ENCODE measurements at places on chromosomes 3 and 15.

GRCh38 chr3:148643389-148643840 lies 54.3 kb upstream of the AGTR1 start:
- DNase-seq = no peak

DNA sequence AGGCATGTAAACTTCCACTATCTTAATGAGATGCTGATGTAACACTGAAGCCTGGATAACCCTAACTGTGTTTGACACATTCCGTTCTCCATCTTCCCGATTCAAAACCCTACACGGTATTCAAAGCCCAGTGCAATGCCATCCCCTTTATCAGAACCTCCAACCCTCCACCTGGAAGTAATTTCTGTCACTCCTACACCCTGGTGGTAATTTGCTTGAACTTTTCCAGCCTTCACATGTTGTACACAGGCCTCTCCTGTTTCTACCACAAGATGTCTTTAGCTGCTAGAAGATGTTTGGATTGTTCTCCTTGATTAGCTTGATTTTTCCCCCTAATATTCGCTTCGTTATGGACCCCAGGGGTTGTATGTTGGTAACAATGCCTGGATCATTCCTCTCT lies 208.9 kb downstream of the CHST2 start:
- DNase-seq = no peak

GRCh38 chr3:80187981-80188380 lies 420.2 kb upstream of the ROBO1 start:
- DNase-seq = no peak

GRCh38 chr15:68787609-68788263 lies 33.0 kb downstream of the ANP32A start:
- no peak for DNase-seq

- DNase-seq = no peak
Measured at GRCh38 chr3:172103724-172104123, 64.3 kb downstream of the FNDC3B start.

DNA sequence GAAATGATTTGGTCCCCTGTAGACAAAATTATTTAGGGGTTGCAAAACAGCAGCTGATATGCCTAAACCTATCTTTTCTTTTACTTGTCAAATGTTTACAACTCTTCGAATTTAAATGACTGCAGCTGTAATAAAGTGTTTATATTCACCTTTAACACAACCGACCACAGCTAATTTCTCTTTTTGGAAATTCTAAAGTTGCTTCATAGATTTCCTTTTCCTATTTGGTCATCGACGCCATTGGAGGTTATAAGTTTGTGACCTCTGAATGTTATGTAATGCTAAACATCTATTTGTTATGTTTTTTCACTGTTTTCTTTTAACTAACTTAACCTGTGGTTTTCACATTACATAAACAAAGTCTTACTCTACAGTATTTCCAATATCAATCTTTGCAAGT lies 1094.9 kb upstream of the EPHA6 start:
- DNase-seq = no peak

DNA sequence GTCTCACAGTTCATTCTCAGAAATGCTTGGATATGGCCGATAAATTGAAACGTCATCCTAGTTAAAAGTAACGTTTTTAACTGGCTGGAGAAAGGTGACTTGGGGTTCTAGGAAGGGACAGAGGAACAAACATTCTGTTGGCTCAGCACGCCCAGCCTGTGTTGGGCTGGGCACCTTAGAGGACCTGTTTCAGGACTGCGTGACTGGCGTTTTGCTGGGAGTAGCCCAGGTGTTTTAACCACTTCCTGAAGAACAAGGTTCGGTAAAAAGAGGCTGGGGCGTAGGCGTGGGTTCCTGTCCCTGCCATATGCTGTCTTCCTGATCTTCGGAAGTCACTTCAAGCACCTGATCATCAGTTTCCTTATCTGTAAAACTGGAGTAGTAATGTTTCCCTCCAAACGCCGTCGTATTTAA lies 1.1 kb upstream of the TLNRD1 start:
- DNase-seq = no peak

GRCh38 chr15:35679186-35679585 lies 133.2 kb upstream of the DPH6 start:
- no peak for DNase-seq

GRCh38 chr3:24047513-24047912 lies 102.4 kb downstream of the NR1D2 start:
- no peak for DNase-seq

- no peak for DNase-seq
Measured at GRCh38 chr15:99187936-99188335, 61.4 kb downstream of the TTC23 start.

DNA sequence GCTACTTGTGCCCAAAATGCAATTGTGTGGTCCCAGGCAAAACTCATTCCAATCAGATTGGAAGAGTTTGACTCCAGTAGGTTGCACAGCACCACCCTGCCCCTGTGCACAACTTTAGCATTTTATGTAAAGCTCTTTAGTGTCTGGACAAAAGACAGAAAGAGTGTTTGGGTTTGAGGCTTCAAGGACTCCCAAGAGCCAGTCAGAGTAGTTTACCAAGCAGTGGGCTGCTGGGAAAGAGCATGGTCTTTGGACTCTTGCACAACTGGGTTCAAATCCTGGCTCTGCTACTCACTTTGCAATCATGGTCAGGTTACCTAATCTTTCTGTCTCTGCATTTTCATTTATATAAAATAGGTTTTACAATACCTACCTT lies 75.8 kb upstream of the UMPS start:
- DNase-seq = no peak

DNA sequence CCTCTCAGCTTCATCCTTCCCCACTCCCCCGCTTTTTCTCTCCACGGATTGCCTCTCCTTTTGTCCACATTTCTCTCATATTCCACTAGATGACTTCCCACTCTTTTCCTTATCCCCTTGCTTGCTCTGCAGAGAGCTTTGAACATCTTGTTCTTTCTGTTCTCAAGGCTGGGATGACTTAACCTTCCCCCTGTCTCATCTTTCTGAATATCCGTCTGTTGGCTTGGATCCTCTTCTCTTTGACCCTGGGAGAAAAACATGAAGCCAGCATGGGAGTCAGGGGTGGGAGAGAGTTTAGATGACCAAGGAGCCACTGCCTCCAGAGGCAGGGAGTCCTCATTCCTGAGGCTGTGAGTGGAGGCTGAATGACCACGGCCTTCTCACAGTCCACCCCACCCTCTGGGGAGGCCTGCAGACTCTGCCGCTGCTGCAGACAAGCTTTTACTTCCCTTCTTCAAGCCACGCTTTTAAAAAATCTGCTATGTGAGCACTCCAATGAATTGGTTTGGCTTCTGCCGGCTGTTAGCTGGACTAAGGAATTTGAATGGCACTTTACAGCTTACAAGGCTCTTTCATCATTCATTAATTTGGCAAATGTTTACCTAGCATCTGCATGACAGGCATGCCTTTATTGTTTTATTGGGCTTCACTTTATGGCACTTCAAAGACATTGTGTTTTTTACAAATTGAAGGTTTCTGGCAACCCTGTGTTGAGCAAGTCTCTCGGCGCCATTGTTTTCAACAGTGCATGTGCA lies 111.6 kb upstream of the SLC6A6 start:
- DNase-seq = no peak

- no peak for DNase-seq
Measured at GRCh38 chr3:43970920-43971319, 270.8 kb upstream of the TOPAZ1 start.

DNA sequence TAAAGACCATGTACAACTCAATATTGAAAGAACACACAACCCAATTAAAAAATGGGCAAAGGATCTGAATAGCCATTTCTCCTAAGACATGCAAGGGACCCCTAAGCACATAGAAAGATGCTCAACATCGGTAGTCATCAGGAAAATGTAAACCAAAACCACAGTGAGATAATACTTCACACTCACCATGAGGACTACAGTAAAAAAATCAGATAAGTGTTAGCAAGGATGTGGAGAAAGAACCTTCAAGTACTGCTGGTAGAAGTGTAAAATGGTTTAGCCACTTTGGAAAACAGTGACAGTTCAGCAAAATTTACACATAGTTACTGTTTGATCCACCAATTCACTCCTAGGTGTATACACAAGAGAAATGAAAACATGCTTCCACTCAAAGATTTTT lies 30.1 kb upstream of the XIRP1 start:
- no peak for DNase-seq

DNA sequence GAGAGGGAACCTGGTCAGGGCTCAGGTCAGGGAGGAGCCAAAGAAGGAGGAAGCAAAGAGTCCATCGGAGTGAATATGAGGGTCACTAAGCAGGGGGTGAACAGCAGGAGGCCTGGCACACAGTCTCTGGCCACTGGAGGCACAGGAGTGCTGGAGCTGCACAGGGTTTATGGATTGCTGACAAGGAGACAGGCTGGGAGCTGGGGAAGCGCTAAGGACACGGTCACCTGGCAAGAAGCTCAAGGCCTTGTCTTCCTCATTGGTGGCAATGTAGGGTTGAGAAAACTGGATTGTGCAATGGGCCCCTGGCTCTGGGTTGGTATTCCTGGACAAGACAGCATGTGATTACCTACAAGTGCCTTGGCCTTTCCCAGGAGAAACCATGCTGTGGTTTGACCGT lies 5.8 kb upstream of the CAMP start:
- no peak for DNase-seq

- no peak for DNase-seq
Measured at GRCh38 chr3:159378396-159379194, 576.7 kb downstream of the MFSD1 start.

DNA sequence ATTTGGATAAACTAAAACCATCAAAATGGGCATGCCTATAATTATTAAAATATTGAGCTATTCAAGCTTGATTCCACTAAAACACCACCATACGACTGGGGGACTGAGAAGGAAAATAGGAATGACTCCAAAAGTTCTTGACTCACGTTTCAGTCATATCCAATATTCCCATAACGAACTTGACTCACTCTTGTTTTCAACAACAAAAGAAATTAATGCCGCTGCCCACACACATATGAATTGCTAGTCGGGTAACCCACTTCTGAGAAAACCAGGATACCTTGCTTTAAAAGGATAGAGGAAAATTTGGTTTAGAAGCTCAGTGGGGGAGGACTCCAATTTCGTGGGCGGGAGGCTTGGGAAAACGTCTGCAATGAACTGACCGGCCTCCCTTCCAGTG lies 5.2 kb downstream of the HTR3C start:
- no peak for DNase-seq

GRCh38 chr3:110905121-110905520 lies 166.5 kb upstream of the NECTIN3 start:
- no peak for DNase-seq

DNA sequence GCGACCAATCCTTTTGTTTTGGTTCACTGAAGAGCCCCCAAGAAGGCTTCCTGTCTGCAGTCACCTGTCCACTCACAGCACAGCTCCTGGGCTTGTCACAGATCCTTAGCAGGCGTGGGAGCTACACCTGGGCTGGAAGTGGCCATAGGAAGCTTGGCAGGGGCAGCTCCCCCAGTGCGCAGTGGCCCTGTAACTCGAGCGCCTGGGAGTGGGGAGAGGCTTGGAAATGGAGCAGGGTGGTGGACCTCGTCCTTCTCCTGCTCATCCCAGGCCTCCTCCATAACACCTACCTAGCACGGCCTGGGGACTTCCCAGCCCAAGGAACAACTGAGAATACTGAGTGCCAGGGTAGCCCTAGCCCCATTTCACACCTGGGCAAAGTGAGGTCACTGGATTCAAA lies 19.3 kb upstream of the TGM5 start:
- DNase-seq = no peak

- DNase-seq = no peak
Measured at GRCh38 chr3:11305509-11305908, 33.3 kb downstream of the ATG7 start.

- no peak for DNase-seq
Measured at GRCh38 chr15:44385344-44385942, 42.0 kb upstream of the CTDSPL2 start.

DNA sequence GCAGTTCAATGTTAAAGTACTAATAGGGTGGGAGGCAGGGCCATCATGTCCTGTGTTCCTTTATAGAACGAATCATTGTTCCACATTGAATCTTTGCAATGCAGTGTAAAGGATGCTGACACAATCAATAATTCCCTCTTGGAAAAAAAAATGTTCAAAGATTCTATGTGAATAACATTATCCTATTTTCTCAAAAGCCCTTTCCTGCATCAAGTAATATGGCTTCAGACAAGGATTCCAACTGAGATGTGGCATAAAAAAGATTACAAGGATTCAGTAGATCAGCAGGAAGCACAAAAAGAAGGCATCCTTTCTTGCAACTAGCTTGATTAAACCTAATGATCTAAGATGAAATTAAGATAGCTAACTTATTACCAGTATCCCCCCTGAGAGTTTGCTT lies 454.0 kb upstream of the CADM2 start:
- no peak for DNase-seq

- no peak for DNase-seq
Measured at GRCh38 chr3:100407164-100407563, 5.8 kb downstream of the LNP1 start.

DNA sequence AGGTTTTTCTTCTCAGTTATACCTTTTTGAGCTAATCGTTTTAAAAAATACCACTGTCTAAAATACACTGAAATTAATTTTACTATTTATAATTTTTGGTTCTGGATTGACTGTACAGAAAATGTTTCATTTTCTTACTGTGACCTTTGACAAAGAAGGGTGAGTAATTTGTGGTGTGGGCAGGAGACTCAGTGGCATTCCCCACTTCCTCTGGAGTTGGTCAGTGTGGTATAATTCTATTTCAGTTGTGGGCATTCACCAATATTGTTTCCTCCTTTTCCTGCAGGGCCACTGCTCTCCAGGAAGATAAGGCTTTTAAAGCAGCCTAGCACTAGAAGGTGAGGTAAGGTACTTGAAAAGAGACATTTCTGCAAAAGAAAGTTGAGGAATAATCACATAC lies 6.5 kb downstream of the DAG1 start:
- DNase-seq = no peak

DNA sequence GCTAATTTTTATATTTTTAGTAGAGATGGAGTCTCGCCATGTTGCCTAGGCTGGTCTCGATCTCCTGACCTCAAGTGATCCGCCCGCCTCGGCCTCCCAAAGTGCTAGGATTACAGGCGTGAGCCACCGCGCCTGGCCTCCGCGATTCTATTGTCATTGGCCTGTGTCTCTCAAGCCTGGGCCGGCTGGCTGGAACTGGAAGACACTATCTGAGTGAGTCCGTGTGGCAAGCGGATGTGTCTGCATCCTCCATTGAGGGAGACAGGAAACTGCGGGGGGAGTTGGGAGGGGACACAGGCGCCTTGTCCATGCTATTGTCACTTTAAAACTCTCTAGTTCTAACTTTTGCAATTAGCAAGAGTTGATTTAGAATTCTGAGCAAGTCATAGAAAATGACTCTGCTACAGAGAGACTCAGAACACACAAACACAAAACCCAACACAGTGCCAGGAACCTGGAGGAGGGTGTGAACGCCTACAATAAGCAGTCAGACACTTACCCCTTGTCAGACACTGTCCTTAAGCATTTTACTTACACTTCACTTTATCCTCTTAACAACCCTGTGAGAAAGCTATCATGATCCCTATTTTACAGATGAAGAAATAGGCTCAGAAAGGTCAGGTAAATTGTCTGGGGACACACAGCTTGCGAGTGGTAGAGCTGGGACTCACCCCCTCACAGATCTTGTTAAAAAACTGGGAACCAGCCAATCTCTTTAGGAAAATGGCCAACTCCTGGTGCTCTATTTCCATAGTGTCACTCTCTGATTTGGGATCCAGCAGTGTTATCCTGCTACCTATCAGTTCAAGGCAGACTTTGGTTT lies 38.7 kb downstream of the ANP32A start:
- no peak for DNase-seq

GRCh38 chr3:183006396-183007002 lies 26.2 kb upstream of the DCUN1D1 start:
- DNase-seq = no peak

Measured in globus pallidus (tissue), 1 donor.